ENCODE measurements at places on chromosomes 4 and X.

DNA sequence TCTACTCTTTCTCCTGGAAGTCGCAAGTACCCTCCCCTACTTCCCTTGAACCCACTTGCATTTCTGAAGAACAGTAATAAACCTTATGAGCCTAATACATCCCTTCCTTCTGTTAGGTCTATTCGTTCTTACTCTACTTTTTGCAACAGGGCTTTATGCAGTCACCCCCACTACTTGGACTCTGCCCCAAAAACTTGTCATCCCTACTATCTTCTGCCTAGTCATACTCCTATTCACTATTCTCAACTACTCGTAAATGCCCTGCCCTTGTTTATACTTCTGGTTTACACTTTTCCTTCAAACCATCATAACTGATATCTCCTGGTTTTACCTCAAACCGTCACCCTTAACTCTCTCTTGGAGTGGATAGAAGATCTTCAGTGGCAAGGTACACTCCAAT is 55.2 kb upstream of the SLIT2 start:
- no peak for DNase-seq

- no peak for DNase-seq
Observed at GRCh38 chr4:164606478-164606877, 147.5 kb upstream of the SMIM31 start.

- no peak for DNase-seq
Observed at GRCh38 chrX:110004215-110004614, 1.3 kb downstream of the TMEM164 start.

DNA sequence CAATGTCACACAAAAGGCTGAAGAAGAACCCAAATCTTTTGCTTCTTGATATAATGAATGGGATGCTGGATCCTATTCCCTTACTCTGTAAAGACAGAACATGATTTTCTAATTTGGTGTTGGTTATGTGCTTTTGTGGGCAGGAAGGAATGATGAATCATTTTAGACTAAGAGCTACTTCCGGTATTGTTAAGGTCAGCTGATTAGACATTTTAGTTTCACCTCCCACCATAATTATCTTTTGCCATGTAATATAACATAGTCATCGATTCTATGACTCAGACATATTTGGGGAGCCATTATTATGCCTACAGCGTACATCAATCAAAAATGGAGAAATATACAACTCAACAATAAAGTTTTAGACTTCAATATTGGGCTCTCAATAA is 265.3 kb downstream of the ZNF674 start:
- no peak for DNase-seq

- no peak for DNase-seq
Observed at GRCh38 chrX:97806238-97806637, 922.5 kb downstream of the RPA4 start.

DNA sequence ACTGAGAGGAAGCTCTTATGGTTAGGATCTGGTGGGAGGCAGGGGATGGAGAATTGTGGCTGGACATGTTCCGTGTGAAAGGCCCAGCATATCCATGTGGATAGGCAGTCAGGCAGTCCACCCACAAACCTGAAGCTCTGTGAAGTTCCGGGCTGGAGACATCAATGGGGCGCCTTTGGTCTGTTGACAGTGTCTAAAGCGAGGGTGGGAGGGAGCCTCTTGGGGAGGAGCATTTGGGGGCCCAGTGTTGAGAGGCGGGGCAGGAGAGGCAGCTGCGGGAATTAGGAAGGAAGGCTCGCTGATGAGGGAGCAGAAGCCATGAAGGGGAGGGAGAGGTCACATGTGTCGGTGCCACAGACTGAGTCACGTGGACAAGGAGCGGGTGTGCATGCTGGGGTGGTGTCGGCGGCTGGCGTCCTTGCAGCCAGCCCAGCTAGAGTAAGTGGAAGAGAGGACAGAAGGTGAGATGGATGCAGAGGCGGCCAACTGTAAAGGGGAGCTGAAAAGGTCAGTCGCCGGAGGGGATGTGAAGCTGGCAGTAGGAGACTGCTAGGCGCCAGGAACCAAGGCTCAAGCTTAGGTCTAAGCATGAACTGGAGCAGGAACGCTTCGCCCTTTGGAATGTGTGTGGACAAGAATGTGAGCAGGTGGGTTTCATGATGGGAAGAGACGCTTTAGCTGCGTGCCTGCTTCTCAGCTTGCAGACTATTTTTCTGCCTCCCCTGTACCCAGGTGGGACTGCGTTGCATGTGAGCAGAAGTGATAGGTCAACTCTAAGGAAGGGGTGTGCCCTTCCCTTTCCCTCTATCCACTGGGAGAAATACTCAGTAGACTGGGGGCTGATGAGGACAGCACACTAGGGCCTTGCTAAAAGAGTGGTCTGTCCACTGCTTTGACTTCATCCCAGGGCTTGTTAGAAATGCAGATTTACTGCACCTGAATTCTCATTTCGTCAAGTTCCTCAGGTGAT is 44.0 kb upstream of the TLR2 start:
- no peak for DNase-seq

GRCh38 chr4:120903419-120903818 is 19.1 kb downstream of the PRDM5 start:
- DNase-seq, result no peak

DNA sequence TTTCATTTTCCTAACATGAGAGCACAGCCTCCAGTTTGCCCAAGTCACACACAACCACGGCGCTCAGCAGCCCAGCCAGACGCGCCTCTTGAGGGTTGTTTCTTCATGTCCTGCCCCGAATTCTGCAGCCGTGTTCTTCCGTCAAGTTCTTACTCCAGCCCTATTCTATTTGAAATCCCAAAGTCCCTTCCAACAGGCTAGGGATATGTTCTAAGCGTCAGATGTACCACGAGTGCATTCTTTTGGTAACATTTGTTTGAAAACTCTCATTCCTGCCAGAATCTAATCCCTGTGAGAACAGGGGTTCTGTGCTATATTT is 23.1 kb downstream of the ACSL1 start:
- DNase-seq, result no peak

GRCh38 chr4:87677731-87678130 is 27.7 kb downstream of the DMP1 start:
- DNase-seq, result no peak

DNA sequence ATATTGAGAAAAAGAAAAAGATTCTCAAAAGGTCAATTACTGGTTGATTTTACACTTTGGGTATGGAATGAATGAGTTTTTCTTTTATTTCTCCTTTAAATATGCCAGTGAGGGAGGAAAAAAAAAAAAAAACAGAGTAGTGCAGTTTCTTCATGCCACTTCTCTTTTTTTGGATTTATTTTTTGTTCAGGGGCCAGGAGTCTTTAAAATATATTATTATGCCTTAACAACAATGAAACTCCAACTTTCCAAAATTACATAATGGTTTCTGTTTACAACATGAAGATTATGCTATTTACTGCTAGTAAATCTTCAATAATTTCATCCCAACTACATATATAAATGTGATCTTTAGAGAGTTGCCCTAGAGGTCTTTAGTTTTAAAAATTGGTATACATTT is 31.9 kb downstream of the DTHD1 start:
- DNase-seq, result no peak

GRCh38 chr4:99276417-99276816 is 14.4 kb downstream of the ADH1A start:
- no peak for DNase-seq

DNA sequence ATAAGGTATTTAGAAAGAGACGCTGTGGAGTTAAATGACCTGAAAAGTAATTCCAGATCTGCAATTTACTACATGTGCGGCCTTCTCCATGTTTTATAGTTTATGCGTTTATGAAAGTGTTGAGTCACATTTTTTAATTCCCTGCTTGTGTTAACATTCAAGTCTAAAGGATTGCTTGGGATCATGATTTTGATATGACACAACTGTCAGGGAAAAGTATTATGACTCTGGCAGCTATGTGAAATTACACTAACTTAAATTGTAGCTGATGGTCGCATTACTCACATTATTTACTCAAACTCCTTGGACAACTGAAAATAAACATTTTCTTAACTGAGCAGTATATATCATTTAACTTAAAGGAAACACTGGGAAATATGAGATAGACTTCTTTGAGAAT is 14.3 kb upstream of the GABRB1 start:
- DNase-seq, result no peak

DNA sequence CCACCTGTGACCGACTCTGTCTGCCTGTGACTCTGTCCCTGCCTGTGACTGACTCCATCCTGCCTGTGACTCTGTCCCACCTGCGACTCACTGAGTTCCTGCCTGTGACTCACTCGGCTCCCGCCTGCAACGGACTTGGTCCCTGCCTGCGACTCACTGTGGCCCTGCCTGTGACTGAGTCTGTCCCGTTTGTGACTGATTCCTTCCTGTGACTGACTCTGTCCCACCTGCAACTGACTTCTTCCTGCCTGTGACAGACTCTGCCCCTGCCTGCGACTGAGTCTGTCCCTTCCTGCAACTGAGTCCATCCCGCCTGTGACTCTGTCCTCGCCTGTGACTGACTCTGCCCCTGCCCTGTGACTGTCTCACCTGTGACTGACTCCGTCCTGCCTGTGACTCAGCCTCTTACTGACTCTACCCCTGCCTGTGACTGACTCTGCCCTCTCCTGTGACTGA is 9.6 kb upstream of the UVSSA start:
- no peak for DNase-seq

DNA sequence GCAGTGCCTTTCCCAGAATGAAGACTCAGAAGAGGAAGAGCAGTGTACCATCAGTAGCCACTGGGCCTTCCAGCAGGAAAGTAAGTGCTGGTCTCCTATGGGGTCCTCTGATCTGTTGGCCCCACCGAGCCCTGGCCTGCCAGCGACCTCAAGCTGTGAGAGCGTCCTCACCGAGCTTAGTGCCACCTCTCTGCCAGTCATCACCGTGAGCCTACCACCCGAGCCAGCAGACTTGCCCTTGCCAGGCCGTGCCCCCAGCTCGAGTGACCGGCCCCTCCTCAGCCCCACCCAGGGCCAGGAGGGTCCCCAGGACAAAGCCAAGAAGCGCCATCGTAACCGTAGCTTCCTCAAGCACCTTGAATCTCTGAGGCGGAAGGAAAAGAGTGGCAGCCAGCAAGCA is 69.7 kb downstream of the STARD8 start:
- no peak for DNase-seq

- DNase-seq, result no peak
Observed at GRCh38 chr4:85807247-85807950, 332.4 kb downstream of the ARHGAP24 start.

DNA sequence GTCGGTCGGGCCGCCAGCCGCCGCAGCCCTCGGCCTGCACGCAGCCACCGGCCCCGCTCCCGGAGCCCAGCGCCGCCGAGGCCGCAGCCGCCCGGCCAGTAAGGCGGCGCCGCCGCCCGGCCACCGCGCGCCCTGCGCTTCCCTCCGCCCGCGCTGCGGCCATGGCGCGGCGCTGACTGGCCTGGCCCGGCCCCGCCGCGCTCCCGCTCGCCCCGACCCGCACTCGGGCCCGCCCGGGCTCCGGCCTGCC is 213 bp downstream of the NFKB1 start:
- no peak for DNase-seq

DNA sequence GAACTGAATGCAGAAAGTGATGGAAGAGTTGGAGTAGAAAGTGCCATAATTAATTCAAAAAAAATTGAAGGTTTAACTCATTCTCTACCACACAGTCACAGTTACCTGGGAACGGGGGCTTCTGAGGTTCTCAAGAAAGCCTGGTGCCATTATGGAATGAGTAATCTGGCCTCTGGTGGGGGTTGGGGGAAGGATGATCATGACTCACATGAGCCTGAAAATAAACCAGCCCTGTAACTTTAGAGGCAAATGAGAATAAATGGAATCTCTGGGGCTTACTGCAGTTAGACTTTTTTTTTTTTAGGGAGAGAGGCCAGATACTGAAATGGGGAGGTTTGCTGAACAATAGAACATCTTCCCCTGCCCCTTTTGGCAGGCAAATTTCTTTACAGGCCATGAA is 55.3 kb downstream of the SOD3 start:
- no peak for DNase-seq

GRCh38 chrX:118164138-118164537 is 47.5 kb upstream of the KLHL13 start:
- no peak for DNase-seq

DNA sequence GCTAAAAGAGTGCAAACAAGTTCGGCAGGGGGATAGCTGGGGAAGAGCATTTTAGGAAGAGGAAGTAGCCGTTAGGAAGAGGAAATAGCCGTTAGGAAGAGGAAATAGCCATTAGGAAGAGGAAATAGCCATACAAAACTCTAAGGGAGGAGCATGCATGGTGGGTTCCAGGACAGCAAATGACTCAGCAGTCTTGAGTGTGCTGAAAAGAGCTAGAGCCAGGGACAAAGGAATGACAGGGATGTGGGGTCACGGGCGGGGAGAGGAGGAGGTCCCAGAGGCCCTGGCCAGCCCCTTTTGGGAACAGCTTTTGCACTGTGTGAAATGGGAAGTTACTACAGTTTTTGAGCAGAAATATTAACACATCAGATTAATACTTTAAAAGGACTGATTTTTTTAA is 882.6 kb downstream of the TRIML1 start:
- DNase-seq, result no peak

GRCh38 chrX:101693476-101693875 is 33.8 kb upstream of the ARMCX2 start:
- no peak for DNase-seq

- DNase-seq, result no peak
Observed at GRCh38 chr4:81600520-81601357, 129.0 kb upstream of the RASGEF1B start.

DNA sequence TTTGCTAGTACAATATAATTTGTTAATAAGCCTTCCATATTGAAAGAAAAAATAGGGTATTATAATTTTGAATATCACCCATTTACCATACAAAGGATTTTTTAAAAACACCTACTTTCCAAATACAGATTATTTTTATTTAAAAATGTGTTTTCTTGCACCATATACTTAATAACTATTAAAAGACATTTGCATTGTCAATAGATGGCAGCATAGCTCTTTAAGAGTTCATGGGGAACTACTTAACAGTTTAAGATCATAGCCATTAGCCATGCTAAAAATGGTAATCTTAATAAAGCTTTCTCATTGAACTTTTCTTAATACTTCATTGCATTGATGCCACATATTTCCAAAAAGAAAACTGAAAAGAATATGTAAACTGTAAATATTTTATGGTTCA is 1995.9 kb downstream of the C4orf33 start:
- no peak for DNase-seq

GRCh38 chr4:127856196-127856812 is 24.4 kb upstream of the PLK4 start:
- DNase-seq, result no peak

- DNase-seq, result no peak
Observed at GRCh38 chrX:88672261-88672660, 74.8 kb upstream of the CPXCR1 start.

DNA sequence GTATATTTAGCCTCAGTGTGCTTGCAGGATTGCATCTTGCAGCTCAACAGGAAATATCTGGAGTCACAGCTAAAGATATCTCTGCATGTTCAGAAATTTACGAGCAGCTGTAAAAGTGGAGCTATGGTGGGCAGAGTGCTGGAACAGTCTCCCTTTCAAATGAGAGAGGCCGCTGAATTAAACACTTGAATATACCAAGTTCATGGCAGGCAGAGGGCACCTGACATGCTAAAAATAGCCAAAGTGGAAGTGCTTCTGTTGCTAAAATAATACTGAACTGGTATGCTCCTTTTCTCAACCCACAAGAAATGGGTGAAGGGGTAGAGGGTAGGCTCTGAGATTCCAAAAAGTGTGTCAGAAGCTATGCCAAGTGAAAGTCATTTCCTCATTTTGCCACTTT is 98.1 kb downstream of the MGST2 start:
- DNase-seq, result no peak
